ENCODE measurements at places on chromosomes 2 and 18. TPM values are rescaled to one million over a fixed set of nuclear protein-coding genes. Genes with fewer than 3 reads are reported as not detected.

- DNase-seq: peak; percentile 99
Observed at GRCh38 chr2:85772019-85772745, 18.4 kb downstream of the ATOH8 start.

CIB4 gene
- not detected for total RNA-seq

- DNase-seq: no peak
Observed at GRCh38 chr2:74789271-74789670, 44.7 kb upstream of the HK2 start.

DNA sequence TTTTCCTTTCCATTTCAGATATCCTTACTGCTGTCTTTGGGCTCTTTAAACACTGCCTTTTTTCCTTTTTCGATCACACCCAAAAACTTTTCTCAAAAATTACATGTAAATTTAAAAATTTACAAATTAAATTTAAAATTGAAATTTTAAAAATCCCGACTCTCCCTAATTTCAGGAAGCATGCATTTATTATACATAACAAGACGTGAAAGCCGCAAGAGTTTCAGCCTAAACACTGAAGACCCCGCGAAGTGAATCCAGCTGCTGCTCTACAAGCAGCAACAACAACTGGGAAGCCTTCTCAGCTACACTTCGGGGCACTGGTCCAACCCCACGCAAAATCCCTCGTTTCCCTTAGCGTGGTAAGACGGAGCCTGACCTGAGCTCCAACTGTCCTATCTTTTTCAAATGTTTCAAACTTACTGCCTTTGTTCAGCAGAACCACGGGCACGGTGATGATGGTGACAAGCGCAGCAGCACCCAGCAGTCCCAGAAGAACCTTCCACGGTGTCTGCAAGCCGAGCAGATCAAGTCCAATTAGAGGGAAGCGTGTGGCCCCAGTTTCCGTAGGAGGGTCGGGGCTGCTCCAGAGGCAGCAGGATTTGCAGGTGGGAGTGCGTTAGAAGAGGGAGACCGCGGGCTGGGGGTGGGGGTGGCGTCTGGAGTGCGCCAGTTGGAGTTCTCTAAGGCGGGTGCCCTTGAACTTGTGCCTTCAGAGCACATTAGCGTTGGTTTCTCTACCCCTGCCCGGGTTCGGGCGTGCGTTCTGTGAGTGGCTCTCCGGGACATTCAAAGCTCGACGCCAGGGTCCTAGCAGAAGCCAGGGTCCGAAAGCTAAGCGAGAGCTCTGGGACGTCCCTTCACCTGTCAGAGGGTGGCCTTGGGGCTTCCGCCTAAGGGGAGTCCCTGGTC is 783 bp downstream of the DPP4 start:
- peak; percentile 15 for DNase-seq

DNA sequence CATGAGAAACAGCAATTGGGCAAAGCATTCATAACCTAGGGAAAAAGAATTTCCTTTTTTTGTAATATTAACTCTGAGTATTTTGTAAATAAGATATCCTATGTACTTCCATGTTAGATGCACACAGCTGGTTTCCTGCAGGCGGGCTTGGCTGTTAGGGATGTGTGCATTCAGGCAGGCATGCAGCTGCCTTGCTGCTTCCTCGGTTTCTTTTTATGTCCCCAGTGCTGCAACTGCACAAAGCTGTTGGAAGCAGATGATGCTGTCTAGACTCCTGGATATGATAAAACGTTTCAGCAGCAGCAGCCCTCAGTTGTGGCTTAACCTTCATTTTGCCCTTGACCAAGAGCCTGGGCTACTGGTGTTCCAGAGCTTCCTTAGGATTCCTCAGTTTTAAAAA is 89.4 kb upstream of the EML6 start:
- no peak for DNase-seq

DNA sequence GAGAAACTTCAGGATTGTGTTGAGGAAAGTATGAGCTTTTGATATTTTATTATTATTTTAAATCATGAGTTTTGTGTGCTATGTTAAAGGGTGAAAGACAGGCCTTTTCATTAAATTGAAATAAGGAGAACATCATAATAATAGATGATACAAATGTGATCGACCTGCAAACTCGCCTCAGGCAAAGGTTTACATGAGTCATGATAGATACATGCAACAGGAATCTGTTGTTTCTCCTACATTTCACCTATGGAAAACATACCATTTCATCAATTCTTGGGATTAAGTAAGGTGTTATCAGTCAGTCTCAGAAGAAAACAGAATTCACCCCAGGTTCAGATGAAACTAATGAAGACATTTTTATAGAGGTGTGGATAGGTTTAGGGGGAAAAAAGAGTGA is 1992.5 kb upstream of the PIK3C3 start:
- no peak for DNase-seq

- DNase-seq: no peak
Observed at GRCh38 chr2:227817336-227817735, 3.7 kb downstream of the CCL20 start.

GRCh38 chr2:196442211-196442610 is 197.3 kb upstream of the CCDC150 start:
- DNase-seq: no peak

TOGARAM2 gene
- 98.4 TPM for total RNA-seq

CCL20 gene
- not detected for total RNA-seq

DNA sequence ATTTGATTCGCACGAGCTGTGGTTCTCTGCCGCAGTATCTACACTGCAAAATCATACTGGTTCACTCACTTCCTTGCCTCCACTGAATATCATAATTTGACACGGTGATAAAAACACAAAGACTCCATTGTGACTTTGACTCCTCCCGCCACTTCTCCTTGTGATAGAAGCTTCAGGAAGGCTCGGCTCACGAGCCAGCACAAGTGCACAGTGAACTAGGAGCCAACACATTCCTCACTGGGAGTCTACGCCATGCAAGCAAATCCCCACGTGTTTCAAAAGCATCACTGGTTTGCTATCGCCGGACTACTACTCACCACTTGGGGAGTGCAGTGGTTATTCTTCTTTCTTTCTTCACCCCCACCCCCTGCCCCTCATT is 293.3 kb upstream of the PARD3B start:
- DNase-seq: no peak

DNA sequence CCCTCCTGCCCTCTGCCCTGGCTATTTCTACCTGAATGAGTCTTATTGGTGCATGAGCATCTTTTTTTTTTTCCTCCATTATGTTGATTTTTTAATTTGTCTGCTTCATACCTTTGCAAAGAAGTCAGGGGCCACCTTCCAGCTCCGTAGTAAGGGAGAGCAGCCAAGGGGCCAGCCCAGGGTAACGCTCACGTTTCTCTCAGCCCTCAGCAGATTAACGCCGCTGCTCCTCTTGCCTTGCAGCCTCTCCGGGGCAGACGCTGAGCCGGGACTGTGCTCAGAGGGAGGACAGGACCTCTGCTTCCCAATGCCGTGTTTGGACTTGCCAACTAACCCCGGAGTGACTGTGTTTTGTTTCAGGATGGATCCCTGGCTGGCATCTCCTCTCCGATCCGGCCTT is 241.7 kb downstream of the ATAD2B start:
- DNase-seq: no peak

DNA sequence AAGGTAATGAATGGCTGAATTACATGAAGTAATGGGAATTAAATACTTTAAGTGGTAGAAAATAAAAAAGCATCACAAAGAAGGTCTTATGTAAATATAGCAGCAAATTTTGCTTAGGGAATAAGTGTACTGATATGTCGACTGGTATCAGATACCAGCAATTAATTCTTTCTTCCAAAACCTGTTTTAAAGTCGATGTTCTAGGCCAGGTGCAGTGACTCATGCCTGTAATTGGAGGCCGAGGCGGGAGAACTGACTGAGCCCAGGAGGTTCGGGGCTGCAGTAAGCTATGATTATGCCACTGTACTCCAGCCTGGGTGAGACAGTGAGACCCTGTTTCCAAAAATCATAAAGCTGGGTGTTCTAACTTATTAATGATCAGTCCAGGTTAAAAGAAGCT is 30.3 kb downstream of the SP3 start:
- DNase-seq: no peak

DNA sequence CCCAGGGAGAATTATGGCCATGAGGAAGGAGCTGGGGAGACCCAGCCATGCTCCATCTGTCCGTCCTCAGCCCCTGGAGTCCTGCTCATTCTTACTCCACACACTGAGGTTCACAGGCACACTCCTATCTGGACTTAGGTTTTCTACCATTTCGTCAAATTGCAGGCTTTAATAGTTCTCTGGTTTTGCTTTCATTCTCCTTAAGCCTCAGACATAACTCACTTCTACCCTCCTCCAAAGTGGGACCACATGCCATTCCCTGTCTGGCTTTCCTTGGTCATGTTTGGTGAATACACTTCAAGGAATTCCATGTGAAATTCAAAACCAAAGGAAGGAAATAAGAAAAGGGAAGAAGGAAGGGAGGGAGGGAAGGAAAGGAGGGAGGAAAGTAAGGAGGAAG is 115.7 kb downstream of the CMPK2 start:
- no peak for DNase-seq

GRCh38 chr2:28137221-28137620 is 246.7 kb downstream of the BABAM2 start:
- no peak for DNase-seq

SALL3 gene
- total RNA-seq: not detected

SLC5A7 gene
- total RNA-seq: not detected

DNA sequence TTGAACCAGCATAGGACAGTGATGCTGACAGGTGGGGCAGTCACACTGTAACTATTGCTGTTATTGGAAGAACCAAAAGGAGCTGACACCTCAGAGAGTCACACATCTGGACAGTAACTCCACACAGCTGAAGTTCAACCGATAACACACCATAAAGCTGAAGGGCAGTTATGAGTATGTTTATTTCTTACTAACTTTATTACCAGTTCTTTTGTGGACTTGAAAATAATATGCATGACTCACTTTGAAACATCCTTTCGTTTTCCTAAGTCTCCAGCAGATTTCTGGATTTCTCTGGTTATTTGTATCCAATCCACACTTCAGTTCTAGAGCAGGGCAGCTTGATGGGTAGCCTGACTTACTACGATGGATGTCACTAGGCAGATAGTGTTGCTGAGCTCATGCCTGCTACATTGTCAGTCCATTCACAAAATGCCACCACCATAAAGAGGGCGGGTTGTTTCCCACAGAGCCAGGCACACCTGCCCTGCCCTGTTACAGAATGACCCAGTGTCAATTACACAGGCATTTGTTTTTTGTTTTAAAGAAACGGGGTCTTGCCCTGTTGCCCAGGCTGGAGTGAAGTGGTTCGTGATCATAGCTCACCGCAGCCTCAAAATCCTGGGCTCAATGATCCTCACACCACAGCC is 8.4 kb upstream of the AGBL5 start:
- no peak for DNase-seq

- DNase-seq: no peak
Observed at GRCh38 chr2:207505171-207505570, 24.6 kb upstream of the CREB1 start.

SERPINB11 gene
- not detected for total RNA-seq

DNA sequence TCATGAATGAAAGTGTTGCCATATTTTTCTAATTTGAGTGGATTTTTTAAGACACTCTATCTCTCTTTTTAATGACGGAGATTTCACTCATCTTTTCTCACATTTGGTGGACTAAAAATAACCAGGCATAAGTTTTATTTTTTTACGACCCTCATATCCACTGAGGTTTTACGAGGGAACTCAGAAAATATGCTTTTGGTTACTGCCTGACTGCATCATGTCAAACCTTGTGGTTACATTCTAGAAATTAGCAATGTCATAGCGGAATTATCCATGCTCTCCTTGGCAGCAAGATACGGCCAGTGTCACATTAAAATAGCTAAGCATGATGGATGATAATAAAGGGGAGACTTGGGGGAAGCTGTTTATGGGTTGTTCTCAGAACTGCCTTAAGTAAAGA is 428.6 kb upstream of the FSHR start:
- DNase-seq: no peak

GRCh38 chr2:42792583-42793333 is at the start of gene HAAO:
Gene HAAO (minus strand): TSS chr2:42792583. CDS start chr2:42792536, 47 bp downstream.
- peak; percentile 63 for DNase-seq

DNA sequence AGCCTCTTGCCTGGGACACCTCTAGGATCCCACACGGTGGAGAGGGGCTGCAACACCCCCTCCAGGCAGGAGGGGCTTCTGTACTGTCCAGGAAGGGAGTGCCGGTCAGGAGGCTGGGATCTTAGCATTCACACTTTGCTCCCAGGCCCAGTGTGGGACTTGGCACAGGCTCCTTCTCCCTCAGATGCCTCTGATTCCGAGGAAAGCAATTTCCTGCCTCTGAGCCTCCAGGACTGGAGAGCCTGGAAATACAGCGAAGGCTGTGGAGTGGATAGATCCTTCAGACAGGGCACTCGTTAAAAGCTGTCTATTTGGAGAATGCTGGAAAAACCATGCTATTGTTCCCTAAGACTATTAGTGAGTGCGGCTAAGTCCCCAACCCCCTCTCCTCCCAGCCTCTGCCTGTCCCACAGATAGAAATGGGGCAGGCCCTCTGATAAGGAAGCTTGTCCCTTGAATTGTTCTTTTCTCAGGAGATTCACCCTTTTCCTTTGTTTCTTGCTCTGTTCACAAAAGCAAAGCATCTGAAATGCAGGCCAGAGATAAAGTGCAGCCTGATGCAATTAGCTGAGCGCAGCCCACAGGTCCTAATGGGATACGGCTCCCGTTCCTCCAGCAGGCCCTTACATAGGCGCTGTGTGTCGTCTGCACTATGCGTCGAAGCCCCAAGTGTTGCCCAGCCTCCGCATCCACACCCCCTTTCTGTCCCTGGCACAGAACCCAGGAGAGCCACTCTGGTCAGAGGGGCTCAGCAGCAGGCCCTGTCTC is 252.2 kb downstream of the KLHL29 start:
- no peak for DNase-seq

DNA sequence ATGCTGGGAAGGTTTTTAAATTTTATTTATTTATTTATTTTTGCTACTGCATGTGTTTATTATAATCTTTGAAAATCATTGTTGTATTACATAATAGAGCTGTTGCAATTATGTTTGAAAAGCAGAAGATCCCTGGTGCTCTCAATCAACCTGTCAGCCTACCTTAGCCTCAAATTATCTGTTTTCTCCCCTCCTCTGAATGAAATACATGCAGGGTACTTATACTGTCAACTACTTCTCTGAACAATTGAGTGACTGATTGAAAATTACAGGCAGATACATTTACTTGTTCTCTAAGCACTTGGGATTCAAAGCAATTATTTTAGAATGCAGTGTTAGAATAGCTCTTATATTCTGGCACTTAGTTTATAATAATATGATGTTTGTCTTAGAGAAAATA is 8.1 kb downstream of the KYNU start:
- DNase-seq: no peak

CFAP221 gene
- not detected for total RNA-seq

DNA sequence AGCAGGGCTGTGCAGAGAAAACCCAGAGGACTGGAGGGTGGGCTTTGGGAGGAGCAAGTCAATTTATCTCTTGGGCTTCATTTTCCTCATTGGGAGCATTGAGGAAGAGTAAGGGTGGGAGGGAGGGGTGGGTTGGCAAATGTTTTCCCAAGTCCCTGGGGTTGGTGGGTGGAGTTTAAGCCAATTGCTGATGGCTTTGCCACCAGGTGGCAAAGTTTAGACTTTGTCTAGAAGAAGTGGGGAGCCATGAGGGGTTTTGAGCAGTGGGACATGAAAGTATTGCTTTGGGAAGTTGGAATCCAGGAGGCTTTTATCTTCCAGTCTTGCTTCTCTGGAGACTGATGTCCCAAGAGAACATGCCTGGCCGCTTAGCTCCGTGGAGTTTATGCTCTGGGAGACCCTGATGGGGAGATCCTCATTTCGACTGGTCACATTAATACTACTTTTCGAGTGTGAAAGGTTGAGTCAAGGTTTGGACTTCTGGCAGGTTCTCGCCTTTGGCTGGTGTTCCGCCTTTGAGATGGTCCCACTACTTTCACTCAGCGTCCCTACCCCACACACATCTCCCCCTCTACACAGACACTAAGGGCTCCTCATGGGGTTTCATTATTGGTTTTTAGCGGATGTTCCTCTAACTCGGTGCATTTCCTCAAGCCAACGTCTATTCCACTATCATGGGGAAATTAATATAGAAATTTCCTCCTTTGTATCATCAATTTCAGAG is 126.7 kb downstream of the PRKCE start:
- DNase-seq: no peak

DTNA gene
- 96.9 TPM for total RNA-seq

All from psoas muscle (tissue), 8 donors.